ENCODE measurements at places on chromosomes 3 and 15.

GRCh38 chr3:167874671-167875372, 139.3 kb downstream of the SERPINI1 start:
- no peak for DNase-seq

GRCh38 chr3:126447456-126448106, 28.1 kb downstream of the ZXDC start:
- DNase-seq: no peak

GRCh38 chr15:65099336-65099735, 15.7 kb downstream of the UBAP1L start:
- DNase-seq: no peak

DNA sequence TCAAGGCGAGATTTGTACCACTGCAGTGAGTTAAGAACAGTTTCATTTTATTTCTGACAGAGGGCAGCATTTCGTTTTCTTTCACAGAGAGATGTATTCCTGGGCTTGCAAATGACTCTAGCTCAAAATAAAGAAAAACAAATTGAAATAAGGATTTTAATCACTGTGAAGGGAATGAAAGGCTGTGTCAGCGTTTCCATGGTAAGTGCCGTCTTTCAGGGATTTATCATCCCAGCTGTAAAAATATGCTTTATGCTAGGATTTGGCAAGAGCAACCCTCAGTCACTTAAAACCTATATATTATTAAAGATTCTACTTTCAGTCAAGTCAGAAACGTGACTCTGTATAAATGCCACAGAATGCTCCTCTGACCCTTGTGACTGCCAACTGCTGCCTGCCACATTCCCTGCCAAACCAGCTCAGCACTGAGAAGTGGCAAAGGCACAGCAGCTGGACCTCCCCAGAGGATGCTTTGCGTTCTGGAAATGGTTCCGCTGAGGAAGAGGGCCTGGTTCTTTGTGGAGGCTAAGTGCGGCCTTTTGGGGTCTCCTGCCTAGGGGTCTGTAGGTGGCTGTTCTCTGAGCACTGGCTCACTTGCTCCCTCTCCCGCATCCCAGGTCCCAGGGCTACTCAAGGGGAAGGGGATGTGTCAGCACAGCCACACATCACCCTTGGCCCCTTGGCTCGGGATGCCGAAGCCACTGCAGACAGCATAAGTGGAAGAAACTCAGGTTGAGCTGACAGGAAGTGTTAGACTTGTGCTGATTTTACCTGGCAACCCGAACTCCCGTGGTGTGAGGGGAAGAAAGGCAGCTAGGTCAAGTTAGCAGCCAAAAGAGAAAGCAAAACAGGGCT, 56.6 kb upstream of the POMGNT2 start:
- DNase-seq: no peak

DNA sequence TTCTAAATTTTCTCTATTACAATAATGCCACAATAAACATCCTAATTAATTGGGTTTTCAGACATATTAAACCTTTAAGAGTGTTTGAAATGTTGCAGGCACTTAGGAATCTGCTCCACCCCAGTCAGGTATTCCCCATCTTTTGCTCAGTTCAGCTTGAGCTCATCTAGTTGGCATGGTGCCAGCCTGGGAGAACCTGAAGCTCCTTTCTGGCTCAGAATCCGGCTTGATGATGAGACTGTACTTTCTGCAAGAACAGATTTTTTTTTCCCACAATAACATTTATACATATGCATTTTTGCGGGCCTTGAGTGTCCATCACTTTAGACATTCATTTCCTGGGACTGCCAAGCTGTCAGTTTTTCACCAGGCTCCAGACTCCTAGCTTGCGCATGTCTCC, 7.7 kb upstream of the OXSR1 start:
- peak; percentile 54 for DNase-seq

DNA sequence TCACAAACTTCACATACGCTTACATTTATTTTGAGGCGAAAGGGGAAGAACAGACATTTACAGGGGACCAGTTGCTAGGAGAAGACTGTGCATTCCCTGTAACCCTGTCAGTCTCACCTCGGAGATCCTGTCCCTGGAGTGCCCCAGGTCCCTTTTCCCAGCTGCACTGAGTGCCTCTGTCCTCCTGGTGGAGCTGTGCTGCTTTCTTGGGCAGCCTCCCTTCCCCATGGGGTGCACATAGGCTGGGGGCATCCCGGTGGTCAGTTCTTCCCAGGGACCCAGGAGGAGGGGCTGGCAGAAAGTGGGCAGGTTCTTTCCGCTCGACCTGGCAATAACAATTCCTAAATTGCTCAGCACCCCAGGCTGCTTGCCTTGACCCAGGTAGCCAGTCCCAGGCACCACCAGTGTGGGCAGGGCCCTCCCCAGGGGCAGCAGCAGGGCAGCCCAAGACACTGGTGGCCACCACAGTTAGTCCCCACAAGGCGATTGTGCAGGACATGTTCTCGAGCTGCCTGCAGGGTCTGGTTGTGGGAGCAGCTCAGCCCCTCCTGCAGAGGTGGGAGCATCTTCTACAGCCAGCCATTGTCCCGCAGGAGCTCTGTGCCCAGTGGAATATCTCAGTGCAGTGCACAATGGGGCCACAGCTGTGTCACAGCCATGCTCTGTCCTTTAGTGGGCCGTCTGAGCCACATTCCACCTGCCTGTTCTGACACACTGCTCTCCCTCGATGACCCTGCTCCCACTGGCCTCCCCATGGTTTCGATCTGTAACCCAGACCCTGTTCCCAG, 36.3 kb downstream of the APBA2 start:
- peak; percentile 4 for DNase-seq

- no peak for DNase-seq
Observed at GRCh38 chr3:113684271-113684819, 12.1 kb downstream of the USF3 start.

Data from NCI-H345 (cell line).